ENCODE measurements at places on chromosomes 3 and 15. TPM values are rescaled to one million over a fixed set of nuclear protein-coding genes. Genes with fewer than 3 reads are reported as not detected.

Gene GOLGA8G
- not detected for polyA plus RNA-seq

Gene MGLL
- polyA plus RNA-seq = 22.8 TPM

Gene PDIA5
- 39.6 TPM for polyA plus RNA-seq

Gene LRRC2
- polyA plus RNA-seq = 0.72 TPM

Gene HTR3C
- polyA plus RNA-seq = not detected

Gene CD276
- polyA plus RNA-seq = 67.2 TPM

Gene COX17
- 63.5 TPM for polyA plus RNA-seq

Gene STRA6
- polyA plus RNA-seq = 22.2 TPM

Gene CDC25A
- polyA plus RNA-seq = 5.3 TPM

Gene CACNA2D2
- polyA plus RNA-seq = 7.5 TPM

Gene LYZL4
- not detected for polyA plus RNA-seq

Gene MRPS25
- 93.4 TPM for polyA plus RNA-seq

Gene DCP1A
- polyA plus RNA-seq = 22.7 TPM

Gene STRIT1
- 0.97 TPM for polyA plus RNA-seq

Gene CLDN1
- polyA plus RNA-seq = 17.4 TPM

Gene NUTM1
- polyA plus RNA-seq = 0.09 TPM
